ENCODE measurements at places on chromosomes 1 and 21. TPM values are rescaled to one million over a fixed set of nuclear protein-coding genes. Genes with fewer than 3 reads are reported as not detected.

The IL10RB gene
- 5.6 TPM for total RNA-seq

The MSH4 gene
- total RNA-seq = not detected

The CR1L gene
- total RNA-seq = not detected

The LRRC3 gene
- 2.5 TPM for total RNA-seq

The GRIK3 gene
- 1.7 TPM for total RNA-seq

The FAM43B gene
- total RNA-seq = not detected

The KAZN gene
- 9.1 TPM for total RNA-seq

The BSND gene
- not detected for total RNA-seq

The RNF187 gene
- 32.3 TPM for total RNA-seq

The CFAP107 gene
- not detected for total RNA-seq

GRCh38 chr1:172338295-172338735 lies 82.2 kb upstream of the C1orf105 start:
- no peak for DNase-seq

- peak; percentile 47 for DNase-seq
These were observed 2.0 kb downstream of the AHDC1 start for GRCh38 chr1:27601771-27602461.

- no peak for DNase-seq
These were observed 4.9 kb downstream of the RD3 start for GRCh38 chr1:211487082-211487481.

- no peak for DNase-seq
These were observed 38.7 kb downstream of the CHAF1B start for GRCh38 chr21:36423771-36424433.

GRCh38 chr1:180295999-180296398 lies 65.9 kb downstream of the LHX4 start:
- DNase-seq = no peak

DNA sequence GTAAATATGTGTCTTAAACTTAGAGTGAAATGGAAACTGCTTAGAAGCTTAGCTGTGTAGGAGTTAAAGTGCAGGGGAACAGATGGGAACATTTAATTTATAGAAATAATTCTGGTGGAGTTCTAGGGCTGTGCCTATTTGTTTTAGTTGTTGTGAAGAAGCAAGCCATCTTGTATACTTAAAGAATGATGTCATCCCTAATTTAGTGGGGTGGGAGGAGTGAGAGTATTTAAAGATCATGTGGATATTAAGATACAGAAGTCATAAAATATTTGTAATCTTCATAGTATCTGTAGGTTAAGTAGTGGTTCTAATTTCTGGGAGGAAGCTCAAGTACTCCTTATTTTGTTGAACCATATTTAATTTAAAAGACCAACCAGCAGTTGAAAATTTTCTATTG lies 41.5 kb downstream of the BACH1 start:
- no peak for DNase-seq

- no peak for DNase-seq
These were observed 36.2 kb downstream of the CACHD1 start for GRCh38 chr1:64505944-64506655.

GRCh38 chr1:198649968-198650338 lies 11.1 kb downstream of the PTPRC start:
- DNase-seq = no peak

DNA sequence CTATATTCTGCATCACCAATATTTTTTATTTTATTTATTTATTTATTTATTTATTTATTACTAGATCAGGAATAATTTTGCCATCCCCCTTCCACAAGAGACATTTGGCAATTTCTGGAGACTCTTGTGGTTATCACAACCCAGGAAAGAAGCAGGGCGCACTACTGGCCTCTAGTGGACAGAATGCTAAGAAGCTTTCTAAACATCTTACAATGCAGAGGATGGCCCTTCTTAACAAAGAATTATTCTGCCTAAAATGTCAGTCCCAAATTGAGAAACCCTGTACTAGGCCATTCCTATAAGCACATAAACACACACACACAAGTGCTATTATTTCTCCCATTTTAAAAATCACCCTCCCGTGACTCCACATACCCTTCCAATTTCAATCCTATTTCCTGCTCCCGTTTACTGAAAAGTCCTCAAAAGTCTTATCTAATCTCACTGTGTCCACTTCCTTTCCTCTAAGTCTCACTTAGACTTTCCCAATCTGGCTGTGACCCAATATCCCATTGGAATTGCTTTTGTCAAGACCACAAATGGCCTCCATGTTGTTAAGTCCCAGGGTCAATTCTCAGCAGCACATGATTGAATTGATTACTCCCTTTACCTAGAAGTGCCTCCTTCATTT lies 43.7 kb upstream of the RNF11 start:
- peak; percentile 83 for DNase-seq

DNA sequence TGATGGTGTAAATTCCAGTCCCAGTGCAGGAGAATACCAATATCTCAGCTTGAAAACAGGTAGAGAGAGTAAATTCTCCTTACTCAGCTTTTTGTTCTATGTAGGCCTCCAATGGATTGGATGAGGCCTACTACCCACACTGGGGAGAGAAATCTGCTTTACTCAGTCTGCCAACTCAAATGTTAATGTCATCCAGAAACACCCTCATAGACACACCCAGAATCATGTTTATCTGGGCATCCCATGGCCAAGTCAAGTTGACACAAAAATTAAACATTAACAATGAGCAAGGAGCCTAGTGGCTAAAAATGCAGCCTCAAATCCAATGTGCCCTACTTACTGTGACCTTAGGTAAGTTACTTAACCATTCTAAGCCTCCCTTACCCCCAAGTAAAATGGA lies 6.9 kb upstream of the HLX start:
- DNase-seq = no peak

GRCh38 chr1:172292840-172293239 lies 127.6 kb upstream of the C1orf105 start:
- no peak for DNase-seq

GRCh38 chr21:46603228-46603627 lies 1.7 kb downstream of the S100B start:
- DNase-seq = peak; percentile 60

GRCh38 chr21:15250384-15250783 lies 185.6 kb upstream of the NRIP1 start:
- no peak for DNase-seq

DNA sequence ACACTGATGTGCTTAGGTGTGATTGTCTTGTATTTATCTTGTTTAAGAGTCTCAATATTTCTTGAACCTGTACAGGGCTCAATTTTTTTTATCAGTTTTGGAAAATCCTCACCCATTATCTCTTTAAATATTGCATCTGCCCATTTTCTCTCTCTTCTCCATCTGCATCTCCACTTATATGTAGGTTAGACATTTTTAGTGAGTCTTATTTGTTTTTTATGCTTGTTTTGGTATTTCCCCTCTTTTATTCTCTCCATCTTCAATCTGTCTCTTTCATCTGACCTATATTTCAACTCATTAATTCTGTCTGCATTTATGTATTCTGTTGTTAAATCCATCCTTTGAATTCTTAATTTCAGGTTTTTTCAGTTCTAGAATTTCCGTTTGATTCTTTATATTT lies 32.9 kb upstream of the SHCBP1L start:
- no peak for DNase-seq

DNA sequence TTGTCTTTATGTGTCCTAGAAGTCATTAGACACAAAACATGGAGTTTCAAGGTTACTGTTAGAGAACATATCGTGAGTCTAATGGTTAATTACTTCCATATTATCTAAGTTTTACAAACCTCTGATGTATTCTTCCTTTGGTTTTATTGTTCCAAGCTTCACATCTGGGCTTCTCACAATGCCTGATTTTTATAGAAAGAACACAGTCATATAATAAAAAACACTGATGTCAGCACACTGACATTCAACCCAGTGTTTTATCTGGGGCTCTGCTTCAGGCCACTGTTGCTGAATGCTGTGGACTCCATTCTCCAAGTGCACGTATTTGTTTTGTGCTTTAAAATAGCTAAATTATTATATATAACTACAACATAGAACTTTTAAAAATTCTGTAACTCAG lies 232.9 kb downstream of the SMYD3 start:
- no peak for DNase-seq

DNA sequence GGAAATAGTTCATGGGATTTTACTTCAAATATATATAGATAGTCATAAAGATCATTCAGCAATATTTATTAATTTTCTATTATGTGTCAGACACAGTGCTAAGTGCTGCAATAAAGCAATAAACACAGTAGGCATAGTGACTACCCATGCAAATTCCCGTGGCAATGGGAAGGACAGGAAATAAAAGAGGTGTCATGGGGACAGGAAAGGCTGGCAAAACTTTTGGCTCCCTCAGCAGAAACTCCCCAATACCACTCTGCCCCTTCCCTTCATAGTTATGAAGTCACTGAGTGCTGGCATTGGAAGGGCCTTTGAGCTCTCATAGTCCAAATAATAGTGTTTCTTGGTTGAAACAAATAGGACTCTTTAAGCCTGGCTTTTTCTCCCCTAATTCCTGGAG lies 104.4 kb upstream of the DPT start:
- no peak for DNase-seq

- no peak for DNase-seq
These were observed 13.6 kb downstream of the WDR4 start for GRCh38 chr21:42865776-42866160.

DNA sequence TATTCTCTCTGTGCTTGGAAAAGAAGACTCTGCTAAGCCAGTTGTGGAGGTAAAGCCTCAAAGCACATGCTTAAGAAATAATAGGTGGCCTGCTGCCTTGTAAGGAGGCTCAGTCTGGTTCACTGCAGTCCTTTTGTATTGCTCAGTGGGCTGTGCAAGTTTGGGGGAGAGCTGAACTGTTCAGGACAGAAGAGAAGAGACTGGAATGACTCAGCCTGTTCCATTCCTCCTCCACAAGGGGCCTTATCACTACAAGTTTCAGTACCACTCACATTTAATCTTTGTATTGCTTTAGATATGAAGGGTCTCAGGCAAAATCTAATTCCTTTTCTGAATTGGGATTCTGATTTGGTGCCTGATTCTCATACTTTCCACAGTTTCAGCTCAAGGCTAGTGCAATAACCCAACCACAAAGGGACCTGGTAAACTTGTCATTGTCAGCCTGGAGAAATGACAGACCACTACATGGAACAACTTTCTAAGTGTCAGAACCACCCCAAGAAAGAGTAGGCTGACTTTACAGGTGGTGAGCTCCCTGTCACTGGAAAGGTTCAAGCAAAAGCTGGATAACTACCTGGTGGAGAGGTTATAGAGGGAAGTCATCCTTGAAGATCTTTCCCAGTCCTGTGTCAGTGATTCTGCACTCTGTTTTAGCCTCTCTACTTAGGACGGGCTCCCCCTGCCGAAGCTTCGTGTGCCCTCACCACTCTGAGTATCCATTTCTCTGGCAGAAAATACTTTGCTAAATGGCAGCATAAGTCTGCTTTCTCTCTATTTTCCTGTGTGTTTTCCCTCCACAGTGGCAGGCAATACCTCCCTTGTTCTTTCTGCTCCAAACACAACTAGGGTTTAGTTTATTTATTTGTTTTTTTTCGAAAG lies 162.9 kb upstream of the GJB5 start:
- no peak for DNase-seq

DNA sequence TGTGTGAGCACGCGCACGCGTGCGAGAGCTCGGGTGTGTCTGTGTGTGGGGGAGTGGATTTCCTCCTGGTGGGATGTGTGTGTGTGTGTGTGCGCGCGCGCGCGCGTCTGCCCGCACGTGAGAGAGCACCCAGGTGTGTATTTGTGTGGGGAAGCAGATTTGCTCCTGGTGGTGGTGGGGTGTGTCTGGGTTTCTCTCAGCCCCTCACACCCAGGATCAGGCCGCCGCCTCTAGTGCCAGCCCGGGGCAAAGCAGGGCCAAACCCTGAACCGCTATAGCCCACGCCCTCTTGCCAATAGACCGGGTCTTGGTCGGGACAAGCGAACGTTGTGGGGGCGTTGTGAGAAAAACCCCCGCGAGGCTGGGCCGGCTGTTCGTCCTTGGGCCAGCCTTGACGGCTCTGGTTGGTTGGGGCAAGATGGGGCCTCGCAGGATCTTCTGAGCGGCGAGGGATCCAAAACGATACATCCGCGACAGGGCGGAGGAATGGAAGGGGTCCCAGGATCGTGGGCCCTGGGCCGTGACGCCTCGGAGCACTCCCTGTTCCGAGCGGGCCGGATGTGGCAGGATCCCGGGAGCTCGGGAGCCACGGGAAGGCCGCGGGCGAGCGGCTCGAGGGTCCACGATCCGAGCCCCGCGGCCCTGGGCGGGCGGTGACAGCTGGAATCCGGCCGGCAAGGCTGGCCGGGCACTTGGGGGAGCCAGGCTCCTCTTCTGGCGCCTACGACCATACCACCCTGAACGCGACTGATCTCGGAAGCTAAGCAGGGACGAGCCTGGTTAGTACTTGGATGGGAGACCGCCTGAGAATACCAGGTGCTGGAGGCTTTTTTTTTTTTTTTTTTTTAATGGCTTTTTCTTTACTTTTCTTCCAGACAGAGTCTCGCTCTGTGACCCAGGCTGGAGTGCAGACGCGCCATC lies 68.2 kb downstream of the RNF187 start:
- DNase-seq = peak; percentile 16

DNA sequence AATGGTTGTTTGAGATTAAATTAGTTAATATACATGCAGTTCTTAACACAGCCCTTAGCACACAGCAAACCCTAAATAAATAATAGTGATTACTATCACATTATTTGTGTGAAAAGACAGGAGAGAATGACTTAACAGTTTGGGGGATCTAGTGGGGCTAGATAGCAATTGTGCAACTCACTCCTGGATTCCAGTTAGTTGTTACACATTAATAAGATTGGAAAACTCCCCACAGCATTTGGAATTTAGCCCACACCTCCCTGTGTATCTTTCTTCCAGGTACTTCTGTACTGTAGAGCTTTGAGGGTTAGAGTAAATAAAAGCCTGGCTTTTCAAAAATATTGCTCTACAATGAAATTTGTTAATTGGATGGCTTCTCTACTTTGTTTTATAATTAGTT lies 93.2 kb downstream of the KCTD3 start:
- no peak for DNase-seq

GRCh38 chr1:64000021-64000420 lies 203.4 kb upstream of the UBE2U start:
- no peak for DNase-seq

- DNase-seq = peak; percentile 41
These were observed 623 bp downstream of the CAPN2 start for GRCh38 chr1:223712850-223713474.

- DNase-seq = peak; percentile 68
These were observed 25.0 kb upstream of the CCDC27 start for GRCh38 chr1:3727042-3727824.

GRCh38 chr1:119209061-119209460 lies 68.6 kb upstream of the WARS2 start:
- no peak for DNase-seq

- no peak for DNase-seq
These were observed 66.1 kb downstream of the GPATCH2 start for GRCh38 chr1:217564833-217565232.

DNA sequence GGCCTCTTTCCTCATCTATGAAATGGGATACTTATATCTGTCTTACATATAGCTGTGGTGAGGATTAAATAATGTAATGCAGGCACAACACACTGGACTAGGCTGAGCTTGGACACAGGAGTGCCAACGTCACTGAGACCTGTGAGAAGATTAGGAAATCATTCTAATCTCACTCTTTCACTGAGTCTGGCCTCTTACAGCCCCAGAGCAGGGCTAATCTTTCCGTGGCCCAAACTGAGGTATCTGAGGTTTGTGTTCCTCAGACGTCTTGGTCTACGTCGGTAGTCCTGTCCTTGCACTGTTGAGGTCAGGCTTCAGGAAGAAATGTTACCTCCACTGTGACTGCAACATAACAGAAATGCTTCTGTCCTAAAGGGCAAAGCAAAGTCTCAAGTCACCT lies 22.6 kb upstream of the A3GALT2 start:
- DNase-seq = no peak

- no peak for DNase-seq
These were observed 24.9 kb upstream of the PARP1 start for GRCh38 chr1:226432586-226433340.

GRCh38 chr1:67801903-67802302 lies 31.4 kb downstream of the GNG12 start:
- no peak for DNase-seq
